ENCODE measurements at places on chromosomes 4 and X.

DNA sequence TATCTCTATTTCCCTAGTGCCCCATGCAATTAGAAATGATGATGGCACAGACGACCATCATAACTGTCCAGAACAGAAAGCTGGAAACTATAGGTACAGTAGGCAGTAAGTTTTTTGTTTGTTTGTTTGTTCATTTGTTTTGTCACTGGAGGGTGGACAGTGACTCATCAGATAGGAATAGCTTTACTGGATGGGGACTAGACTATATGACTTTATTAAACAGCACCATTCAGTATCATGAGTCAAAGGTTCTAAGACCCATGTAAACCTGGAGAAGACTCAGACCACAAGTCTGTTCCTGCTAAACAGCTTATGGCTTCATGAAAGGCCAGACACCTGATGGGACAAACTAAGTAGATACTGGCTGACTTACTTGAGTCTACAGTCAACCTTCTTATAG, 38.4 kb downstream of the PLAC1 start:
- no peak for DNase-seq

DNA sequence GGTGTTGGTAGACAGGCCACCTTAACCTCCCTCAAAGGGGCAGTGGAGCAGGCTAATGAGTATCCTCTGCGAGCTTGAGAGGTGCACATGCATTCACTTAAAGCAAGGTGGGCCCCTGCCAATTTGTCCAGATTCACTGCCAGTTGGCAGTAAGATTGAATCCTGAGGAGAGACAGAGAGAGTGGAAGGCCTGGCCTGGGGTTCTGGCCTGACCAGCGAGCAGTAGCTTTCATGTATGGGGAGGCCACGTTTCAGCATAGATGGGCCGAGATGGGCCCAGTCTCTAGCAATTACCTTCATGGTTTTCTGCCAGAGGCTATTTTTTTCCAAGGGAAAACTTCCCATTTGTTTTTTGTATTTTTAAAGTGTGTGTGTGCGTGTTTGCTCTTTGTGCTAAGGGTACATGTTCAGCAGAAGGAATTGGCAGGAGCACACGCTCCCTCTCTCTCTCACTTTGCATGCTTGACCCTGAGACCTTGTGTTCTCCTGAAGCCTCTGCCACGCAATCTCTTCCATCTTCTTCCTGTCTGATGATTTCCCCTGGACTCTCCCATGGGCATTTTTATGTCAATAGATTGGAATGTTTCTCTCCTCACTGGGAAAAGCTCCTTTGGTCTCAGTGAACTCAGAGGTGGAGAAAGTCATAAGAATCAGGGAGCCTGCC, 215.8 kb upstream of the SFRP2 start:
- DNase-seq = no peak

DNA sequence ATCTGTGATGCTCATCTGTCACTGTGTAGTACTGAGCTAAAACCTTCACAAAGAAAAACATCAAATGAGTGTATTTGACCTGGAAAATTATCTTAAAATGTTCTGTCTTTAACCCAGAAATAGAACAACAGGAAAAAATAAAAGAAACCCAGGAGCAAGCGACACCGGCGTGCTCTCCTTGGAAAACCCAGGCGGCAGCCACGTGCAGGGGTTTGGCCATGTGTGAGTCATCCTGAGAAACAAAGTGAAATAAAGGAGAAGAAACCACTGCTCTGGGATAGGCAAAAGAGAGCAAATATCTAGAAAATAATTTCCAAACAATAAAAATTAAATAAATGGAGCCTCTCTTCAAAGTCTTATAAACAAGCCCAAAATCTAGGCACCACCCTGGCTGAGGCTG, 20.0 kb upstream of the TMEM128 start:
- DNase-seq = no peak

GRCh38 chr4:21290562-21290961, 590.3 kb downstream of the PACRGL start:
- no peak for DNase-seq

GRCh38 chr4:41362621-41363383, 106.1 kb downstream of the UCHL1 start:
- no peak for DNase-seq

- DNase-seq = no peak
These were observed 1201.9 kb downstream of the STIM2 start for GRCh38 chr4:28062562-28062961.

GRCh38 chr4:3307891-3308575, 15.2 kb downstream of the RGS12 start:
- DNase-seq = no peak

DNA sequence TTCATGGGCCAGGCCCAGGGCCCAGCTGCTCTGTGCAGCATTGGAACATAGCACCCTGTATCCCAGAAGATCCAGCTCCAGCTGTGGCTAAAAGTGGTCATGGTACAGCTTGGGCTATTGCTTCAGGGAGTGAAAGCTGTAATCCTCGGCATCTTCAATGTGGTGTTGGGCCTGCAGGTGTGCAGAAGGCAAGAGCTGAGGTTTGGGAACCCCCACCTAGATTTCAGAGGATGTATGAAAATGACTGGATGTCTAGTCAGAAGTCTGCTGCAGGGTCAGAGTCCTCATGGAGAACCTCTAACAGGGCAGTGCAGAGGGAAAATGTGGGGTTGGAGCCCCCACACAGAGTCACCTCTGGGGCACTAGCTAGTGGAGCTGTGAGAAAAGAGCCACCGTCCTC, 341.7 kb downstream of the PPP3CA start:
- DNase-seq = no peak

GRCh38 chrX:103073467-103073866, 9.5 kb upstream of the BEX1 start:
- no peak for DNase-seq

GRCh38 chr4:77899607-77900006, 37.0 kb downstream of the MRPL1 start:
- DNase-seq = no peak

DNA sequence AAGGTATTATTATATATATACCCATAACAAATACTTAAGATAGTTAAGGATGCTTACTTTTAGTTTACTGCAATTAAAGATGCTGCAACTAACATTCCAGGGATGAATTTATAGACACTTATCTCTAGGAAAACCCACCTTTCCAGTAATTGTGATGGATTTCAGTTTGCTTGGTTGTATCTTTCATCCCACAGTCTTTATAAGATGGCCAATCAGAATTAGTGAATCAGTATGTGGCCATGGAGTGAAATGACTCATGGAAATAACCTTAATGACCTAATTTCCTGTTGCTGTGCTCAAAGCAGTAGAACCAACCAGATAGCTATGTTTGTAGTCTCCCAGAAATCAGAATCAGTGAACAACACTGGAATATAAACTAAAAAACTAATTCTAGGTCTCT, 26.4 kb downstream of the MOSPD2 start:
- DNase-seq = no peak

- DNase-seq = no peak
These were observed 102.3 kb downstream of the ENPP6 start for GRCh38 chr4:184115399-184115798.

DNA sequence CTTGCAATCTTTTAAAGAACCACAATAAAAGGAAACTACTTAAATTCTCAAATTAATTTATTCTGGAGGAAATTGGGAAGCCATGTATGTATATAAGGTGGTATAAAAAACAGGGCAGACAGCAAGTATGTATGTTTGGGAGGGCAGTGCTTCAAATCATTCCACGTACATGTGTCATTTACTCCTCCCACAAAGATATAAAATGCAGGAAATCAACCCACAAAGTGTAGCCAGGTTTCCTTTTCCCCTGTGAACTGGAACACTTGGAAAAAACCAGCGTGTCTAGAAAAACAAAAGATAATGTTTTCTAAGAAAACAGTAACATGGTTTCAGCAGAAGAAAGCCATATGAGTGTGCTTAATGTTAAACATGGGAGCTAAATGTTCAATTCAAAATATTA, 156.7 kb upstream of the FAM47A start:
- DNase-seq = no peak

DNA sequence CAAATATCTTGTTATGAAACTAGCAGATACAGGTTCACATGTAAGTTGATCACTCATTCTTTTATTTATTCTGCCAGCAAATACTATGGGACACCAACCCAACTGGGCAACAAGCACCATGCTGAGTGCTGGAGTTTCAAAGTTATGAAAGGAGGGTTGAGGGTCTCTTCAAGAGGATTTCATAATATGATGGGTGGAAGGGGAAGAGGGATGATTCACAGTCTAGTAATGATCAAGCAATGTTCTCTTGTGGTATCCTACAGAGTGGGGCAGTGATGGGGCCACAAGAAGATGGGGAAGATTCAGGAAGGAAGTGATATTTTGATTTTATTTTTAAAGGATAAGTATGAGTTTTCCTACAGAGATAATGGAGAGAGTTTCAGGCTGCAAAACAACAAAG, 46.2 kb upstream of the TXK start:
- no peak for DNase-seq

- DNase-seq = no peak
These were observed 5.4 kb upstream of the SH3BP2 start for GRCh38 chr4:2787230-2788100.

- DNase-seq = no peak
These were observed 585.3 kb upstream of the ATOH1 start for GRCh38 chr4:93243262-93243661.

- DNase-seq = no peak
These were observed 869.8 kb downstream of the TRAM1L1 start for GRCh38 chr4:116215622-116216021.

DNA sequence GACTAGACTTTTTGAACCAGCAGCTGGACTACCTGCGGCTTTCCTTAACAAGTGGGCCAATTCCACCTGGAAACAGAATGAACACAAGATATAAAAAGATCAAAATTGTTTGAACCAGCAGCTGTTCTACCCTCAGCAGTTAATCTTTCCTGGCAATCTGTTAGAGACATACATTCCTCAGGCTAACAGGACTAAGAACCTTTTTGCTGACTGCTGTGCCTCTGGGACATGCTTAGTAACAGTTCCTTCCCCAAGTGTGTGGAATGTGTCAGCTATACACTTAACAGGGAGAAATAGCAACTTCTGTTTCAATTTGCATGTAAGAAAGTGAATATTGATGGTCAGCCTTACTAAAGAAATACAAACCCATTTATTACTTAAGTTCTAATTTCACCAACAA, 554.4 kb downstream of the ARAP2 start:
- DNase-seq = no peak

- peak; percentile 23 for DNase-seq
These were observed 6.8 kb upstream of the RHOH start for GRCh38 chr4:40190019-40190418.

- DNase-seq = no peak
These were observed 4.2 kb downstream of the CNGA2 start for GRCh38 chrX:151738751-151739150.

GRCh38 chr4:20572976-20573375, 127.3 kb upstream of the PACRGL start:
- no peak for DNase-seq

DNA sequence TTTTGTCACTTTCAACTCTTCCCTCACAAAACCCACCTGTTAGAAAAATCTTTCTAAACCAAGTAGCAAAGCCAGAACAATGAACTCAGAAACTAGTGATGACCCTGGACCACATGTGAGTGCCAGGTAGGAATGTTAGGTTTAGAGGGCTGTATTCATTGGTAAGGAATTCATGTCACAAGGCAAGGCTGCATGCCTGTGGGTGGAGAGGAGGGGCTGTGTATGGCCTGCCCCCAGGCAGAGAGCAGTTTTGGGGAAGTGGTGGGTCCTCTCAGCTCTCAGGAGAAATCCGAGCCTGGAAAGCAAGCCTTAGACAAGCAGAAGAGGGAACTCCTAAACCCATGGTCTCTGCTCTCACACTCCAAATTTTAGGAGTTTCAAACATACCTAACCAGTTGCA, 2.4 kb downstream of the RNF175 start:
- DNase-seq = no peak

- peak; percentile 95 for DNase-seq
These were observed at the start of gene SEPTIN11 for GRCh38 chr4:76949276-76950051. SEPTIN11 (plus strand) TSS chr4:76949752; CDS start chr4:76949904, 152 bp downstream.

- DNase-seq = no peak
These were observed 225.2 kb upstream of the PGRMC2 start for GRCh38 chr4:128512767-128513322.

DNA sequence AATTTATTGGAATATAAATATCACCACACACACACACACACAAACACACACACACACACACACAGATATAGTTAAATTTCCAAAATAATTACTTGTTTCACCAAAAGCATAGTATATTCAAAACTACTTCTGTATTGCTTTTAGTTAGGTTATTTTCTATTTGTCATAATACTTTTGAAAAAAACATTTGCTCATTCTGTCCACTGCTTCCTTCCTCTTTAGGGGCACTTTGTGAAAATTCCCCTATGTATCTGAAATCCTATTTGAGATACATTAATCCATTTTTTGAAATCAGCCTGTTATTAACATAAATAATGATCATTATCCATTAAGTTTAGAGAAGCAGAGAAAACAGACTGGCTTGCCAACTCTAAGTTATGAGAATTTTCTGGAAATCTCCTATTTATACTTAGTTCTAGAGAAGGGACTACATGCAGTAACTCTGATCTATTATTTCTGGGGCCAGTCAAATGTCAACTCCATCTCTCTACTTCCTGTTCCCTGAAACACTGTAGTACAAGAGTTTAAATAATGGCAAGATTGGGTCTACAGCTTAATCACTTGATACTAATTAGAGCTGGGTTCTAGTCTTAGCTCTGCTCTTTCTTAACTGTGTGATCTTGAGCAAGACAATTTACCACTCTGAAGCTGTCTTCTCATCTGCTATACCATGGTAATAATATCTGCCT, 54.4 kb upstream of the GPR174 start:
- no peak for DNase-seq

DNA sequence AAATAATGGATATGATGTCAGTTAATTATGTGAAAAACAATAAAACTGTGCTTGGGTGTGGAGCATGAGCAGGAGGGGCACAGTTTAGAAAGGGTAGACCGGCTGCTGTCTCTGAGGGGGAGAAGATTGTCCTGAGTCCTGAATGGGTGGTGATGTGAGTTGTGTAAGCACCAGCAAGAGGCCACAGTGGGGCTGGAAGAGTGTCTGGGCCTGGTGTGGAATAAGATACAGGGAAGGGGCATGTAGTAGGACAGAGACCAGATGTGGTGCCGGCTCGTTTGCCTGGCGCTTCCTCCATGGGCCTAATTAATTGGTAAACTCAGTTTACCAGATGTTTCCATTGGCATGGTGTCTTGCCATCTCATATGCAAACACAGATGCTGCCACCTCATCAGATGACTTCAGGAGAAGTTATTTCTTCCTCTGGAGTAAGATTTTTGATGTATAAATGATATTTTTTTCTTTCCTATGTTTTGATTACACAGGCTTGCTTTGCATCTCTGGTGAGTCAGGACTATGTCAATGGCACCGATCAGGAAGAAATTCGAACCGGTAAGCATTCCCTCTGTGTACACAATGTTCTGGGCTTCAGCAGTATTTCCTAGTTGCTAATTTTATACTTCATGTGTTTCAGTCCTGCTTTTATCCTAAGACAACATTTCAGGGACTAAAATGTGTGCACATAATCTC, 5.1 kb downstream of the MED28 start:
- no peak for DNase-seq

DNA sequence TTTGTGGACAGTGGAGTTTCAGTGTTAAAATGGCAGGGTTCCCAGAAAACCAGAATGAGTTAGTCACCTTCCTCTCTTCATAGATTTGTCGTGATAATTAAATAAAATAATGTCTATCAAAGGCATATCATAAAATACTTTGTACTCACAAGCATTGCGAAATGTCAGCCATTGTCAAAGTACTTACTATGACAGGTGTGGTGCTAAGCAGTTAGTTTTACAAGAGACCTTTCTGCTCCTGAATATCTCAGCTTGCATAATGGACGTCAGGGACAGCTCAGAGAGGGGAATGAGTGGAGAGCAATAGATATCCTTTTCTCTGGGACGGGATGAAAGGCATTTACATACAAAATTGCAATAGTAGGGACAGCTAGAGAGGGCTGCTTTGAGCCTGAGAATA, 560.9 kb downstream of the KCNIP4 start:
- DNase-seq = no peak

Data from right lung (tissue), 10 donors.